Osteoblast (primary cell): ENCODE measurements at places on chromosomes 4 and X. TPM values are rescaled to one million over a fixed set of nuclear protein-coding genes. Genes with fewer than 3 reads are reported as not detected.

DNA sequence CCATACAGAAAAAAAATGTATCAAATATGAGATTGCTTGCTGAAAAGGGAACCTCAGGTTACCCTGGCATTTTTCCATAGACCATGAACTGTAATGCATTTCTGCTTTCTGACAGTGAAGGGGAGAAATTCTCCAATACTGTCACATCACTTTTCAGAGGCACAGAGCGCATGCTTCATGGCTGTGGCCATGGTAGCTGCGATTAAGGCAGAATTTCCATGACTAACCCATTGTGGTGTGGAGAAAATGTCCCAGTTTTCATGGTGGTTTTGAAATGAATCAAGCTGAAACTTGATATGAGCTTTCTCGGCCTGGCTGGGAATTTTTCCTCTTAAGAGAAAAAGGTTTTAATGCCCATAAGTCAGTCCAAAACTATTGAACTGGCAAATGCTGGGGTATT, 39.5 kb upstream of the MAP3K15 start:
- peak; percentile 50 for DNase-seq
- H3K27me3 ChIP-seq = no peaks in the 10 kb centered on the region
- H3K27ac ChIP-seq = peak overlapping the region; percentile 66
- H3K4me3 ChIP-seq = no peak overlapping the region

- H3K27me3 ChIP-seq = no peaks in the 10 kb centered on the region
- H3K4me3 ChIP-seq = no peak overlapping the region
- H3K36me3 ChIP-seq = no peaks in the 10 kb centered on the region
- H3K4me1 ChIP-seq = no peaks in the 10 kb centered on the region
- H3K27ac ChIP-seq = no peak overlapping the region
These were observed 994.2 kb downstream of the ADGRL3 start for GRCh38 chr4:62194342-62194741.

Gene CXorf51B
- total RNA-seq = not detected in 2 replicates

Gene TLR1
- total RNA-seq = 2.4 and 3.3 TPM in 2 replicates

DNA sequence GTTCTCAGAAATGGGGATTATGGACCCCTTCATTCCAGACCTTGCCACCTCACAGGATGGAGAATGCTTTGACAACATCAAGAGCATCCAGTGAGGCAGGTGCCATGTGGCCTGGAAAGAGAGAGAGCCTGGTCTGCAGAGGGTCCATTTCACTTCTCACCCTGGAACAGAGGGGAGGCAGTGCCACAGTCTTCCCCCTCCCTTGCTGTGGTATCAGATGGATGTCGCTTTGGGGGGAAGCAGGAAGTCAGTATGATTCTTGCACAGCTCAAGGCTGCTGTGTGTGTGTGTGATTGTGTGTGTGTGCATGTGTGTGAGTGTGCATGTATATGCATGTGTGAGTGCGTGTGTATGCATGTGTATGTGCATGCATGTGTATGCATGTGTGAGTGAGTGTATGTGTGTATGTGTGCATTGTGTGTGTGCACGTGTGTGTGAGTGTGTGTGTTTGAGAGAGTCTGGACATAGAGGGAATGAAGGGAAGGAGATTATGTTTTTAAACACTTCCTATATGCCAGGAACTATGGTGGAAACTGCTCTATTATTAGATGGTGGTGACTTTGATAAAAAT, 328.6 kb upstream of the CLNK start:
- no peaks in the 10 kb centered on the region for H3K4me1 ChIP-seq
- no peaks in the 10 kb centered on the region for H3K27me3 ChIP-seq
- DNase-seq = no peak
- H3K36me3 ChIP-seq = no peaks in the 10 kb centered on the region

DNA sequence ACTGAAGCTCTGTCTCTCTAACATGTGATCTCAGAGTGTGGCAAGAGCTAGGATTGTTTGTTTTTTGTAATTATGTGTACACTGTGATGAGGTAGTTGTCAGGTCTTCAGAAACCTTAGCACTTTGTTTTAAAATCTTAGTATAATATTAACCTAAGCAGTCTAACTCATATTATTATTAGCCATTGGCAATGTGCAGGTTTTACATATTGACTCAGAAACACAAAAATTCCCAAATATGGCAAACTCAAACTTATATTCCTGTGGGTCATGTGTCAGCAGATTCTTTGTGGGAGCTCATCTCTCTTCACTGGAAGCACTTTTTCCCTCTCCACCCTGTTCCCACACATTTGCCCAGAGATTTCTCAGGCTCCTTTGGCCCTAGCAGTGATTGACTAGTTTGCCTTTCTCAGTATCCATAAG, 8.2 kb upstream of the PWWP3B start:
- H3K36me3 ChIP-seq = no peaks in the 10 kb centered on the region
- no peak overlapping the region for H3K4me3 ChIP-seq
- no peaks in the 10 kb centered on the region for H3K27me3 ChIP-seq

Gene RIBC1
- 0.29 and 0.72 TPM in 2 replicates for total RNA-seq

DNA sequence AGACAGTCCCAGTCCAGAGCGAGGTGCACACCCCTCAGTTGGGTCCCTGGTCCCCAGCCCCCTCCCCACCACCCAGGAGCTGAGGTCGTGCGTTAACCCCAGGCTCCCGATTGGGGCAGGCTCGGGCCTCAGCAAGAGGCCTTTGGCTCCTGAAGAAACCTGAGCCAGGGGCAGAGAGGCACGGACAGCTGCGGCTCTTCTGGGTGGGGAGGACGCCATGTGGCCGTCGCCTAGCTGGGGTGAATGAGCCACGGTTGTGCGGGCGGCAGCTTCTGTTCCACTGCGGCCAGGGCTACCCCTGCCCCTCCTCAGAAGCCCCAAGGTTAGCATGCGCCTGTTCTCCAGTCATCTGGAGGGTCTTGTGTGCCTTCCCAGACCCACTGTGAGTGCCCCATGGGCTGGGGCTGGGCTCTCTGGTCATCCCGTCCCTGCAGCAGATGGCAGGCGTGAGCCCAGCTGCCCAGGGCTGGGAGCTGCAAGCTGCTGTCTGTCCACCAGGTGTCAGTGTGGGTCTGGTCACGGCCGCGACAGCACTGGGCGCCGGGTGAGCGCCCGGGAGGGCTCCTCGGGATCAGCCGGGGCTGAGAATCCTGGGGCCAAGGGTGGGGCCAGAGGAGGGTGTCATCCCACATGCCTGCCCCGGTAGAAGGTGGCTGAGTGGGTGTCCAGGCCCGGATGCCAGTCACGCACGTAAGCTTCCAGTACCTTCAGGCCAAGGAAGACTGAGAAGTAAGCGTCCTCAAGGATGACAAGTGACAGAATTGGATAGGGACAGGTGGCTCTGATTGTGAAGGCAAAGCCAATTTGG, 21.9 kb downstream of the ATP2B3 start:
- no peak overlapping the region for H3K4me3 ChIP-seq
- H3K4me1 ChIP-seq = no peaks in the 10 kb centered on the region
- H3K27me3 ChIP-seq = no peaks in the 10 kb centered on the region
- DNase-seq = peak; percentile 97
- no peaks in the 10 kb centered on the region for H3K36me3 ChIP-seq

- DNase-seq = no peak
- H3K4me1 ChIP-seq = no peaks in the 10 kb centered on the region
- H3K4me3 ChIP-seq = no peak overlapping the region
- no peaks in the 10 kb centered on the region for H3K36me3 ChIP-seq
- H3K27ac ChIP-seq = no peak overlapping the region
These were observed 58.7 kb upstream of the SPANXC start for GRCh38 chrX:141301017-141301416.

Gene PPARGC1A
- total RNA-seq = 2.1 and 2.5 TPM in 2 replicates

Gene SH3RF1
- total RNA-seq = 33.0 and 37.6 TPM in 2 replicates

DNA sequence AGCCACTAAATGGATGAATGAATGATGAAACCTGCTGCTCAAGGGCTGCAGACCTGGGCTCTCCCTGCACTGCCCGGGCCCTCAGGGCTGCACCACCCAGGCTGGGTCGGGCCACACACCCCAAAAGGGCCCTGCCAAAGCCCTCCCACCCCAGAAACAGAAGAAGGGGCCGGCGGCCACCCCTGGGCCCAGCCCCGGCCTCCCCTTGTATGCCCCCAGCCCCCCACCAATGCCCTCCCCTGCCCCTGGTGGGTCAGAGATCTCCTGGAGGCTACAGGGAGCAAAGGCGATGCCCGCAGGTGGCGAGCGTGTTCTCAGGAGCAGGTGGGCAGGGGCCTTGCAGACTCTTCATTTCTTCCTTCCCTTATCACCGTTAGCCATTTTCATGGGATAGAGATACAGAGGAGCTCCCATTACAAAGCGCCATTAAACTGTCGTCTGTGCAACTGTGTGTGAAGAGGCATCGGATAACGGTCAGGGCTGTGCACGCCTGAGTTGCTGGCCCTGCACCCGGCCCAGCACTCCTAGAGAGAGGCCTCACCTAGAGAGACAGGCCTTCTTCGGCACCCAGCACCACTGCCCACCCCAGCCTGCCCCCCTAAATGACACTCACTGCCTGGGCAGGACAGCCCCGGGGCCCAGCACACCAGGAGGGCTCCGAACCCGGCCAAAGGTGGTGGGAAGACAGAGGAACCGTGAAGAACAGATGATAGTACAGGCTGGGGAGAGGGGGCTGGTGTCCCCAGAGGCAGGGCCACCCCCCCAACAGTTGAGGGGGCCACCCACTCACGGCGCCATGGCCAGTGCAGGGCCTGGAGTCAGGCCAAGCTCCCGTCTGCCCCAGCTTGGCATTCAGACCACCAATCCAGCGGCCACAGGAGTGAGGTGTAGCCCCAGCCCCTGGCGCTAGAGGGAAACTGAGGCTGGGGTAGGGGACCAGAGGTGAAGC, 133.7 kb downstream of the FAM53A start:
- no peak for DNase-seq
- no peak overlapping the region for H3K4me3 ChIP-seq
- H3K27ac ChIP-seq = no peak overlapping the region
- peaks cover 4% of the 10 kb centered on the region for H3K4me1 ChIP-seq
- H3K27me3 ChIP-seq = peaks cover 14% of the 10 kb centered on the region
- no peaks in the 10 kb centered on the region for H3K36me3 ChIP-seq

DNA sequence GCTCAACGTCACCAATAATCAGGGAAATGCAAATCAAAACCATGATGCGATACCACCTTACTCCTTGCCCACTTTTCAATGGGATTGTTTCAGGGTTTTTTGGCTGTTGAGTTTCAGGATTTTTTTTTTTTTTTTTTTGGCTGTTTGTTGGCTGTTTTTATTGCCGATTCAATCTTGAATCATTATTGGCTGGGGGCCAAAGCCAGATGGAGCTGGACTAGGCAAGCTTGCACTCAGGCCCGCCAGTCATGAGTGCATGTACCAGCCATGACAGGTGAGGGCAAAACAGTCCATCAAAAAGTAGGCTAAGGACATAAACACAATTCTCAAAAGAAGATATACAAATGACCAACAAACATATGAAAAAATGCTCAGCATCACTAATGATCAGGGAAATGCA, 13.3 kb downstream of the YIPF7 start:
- no peak overlapping the region for H3K4me3 ChIP-seq
- H3K4me1 ChIP-seq = no peaks in the 10 kb centered on the region
- no peak overlapping the region for H3K27ac ChIP-seq

DNA sequence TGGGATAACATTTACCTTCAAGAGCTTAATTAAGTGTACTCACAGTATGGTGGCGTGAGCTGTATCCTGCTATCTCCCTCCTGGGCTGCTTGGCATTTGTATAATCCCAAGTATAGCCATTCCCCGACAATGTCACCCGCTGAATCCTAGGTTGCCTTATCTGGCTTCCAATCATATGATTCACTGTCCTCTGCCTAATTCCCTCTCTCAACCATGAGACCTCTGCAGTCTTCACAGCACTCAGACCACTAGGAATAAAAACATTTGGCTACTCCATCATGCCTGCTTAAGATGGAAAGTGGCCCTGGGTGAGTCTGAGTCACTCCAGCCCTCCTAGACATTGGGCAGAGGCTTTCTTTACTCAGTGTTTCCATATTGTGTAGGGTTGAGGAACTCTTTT, 28.9 kb upstream of the WDFY3 start:
- no peak for DNase-seq
- peaks cover 3% of the 10 kb centered on the region for H3K4me1 ChIP-seq
- H3K36me3 ChIP-seq = no peaks in the 10 kb centered on the region
- H3K27me3 ChIP-seq = no peaks in the 10 kb centered on the region

DNA sequence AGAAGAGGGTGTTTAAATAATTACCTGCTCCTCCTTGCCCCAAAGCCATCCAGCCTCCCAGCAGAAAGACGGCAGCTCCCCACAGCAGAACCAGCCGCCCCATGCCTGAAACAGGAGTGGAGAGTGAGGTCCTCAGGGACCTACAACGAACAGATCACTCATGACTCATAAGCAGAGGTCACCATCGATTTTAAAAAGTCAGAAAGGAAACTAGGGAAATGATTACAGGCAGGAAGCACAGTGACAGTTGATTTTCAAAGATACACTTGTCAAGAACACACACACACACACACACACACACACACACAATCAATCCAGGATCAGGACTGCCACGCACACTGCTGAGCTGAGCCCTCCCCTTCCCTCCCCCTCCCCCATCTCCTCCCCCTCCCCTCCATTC, at the start of gene CRLF2:
Gene CRLF2 (minus strand): TSS at position 118 of the 400 bp plus-strand sequence. CDS start 15 bp downstream, at position 103.
- H3K36me3 ChIP-seq = no peaks in the 10 kb centered on the region
- no peak within 1 kb of the TSS for H3K4me3 ChIP-seq
- H3K27ac ChIP-seq = no peak within 1 kb of the TSS
- no peaks in the 10 kb centered on the region for H3K27me3 ChIP-seq
- peaks cover 4% of the 10 kb centered on the region for H3K4me1 ChIP-seq

GRCh38 chrX:20965270-20966044, 408.8 kb upstream of the CNKSR2 start:
- H3K27me3 ChIP-seq = no peaks in the 10 kb centered on the region
- no peak for DNase-seq
- H3K27ac ChIP-seq = no peak overlapping the region
- H3K36me3 ChIP-seq = no peaks in the 10 kb centered on the region
- H3K4me1 ChIP-seq = peaks cover 3% of the 10 kb centered on the region

DNA sequence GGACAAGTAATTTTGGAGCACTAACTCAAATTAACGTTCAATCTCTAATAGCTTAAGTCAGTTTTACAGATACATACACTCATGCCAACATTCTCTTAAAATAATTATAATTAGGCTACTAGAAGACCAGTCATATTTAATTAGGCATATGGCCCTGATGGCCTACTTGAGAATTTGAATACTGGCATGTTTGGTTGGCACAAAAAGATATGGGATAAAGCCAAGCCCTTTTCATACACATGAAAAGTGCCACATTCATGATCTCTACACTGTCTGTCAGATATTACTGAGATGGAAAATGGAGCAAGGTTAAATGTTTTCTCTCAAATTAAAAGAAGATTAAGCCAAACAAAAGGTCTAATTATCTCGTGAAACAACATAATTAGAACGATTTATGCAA, 1091.0 kb downstream of the C4orf33 start:
- H3K27me3 ChIP-seq = no peaks in the 10 kb centered on the region
- H3K27ac ChIP-seq = no peak overlapping the region
- no peaks in the 10 kb centered on the region for H3K36me3 ChIP-seq
- DNase-seq = no peak
- no peak overlapping the region for H3K4me3 ChIP-seq

- H3K4me1 ChIP-seq = no peaks in the 10 kb centered on the region
- no peaks in the 10 kb centered on the region for H3K36me3 ChIP-seq
- no peaks in the 10 kb centered on the region for H3K27me3 ChIP-seq
- no peak for DNase-seq
- H3K4me3 ChIP-seq = no peak overlapping the region
These were observed 15.6 kb downstream of the ENOX2 start for GRCh38 chrX:130887376-130887775.

DNA sequence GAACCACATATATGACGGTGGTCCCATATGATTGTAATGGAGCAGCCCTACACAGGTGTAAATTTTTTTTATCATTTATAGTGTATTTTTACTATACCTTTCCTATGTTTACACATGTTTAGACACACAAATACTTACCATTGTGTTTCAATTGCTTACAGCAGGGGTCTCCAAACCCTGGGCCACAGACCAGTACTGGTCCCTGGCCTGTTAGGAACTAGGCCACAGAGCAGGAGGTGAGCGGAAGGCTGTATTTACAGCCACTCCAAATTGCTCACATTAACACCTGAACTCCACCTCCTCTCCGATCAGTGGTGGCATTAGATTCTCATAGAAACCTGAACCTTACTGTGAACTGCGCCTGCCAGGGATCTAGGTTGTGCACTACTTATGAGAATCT, 201.8 kb upstream of the NDST4 start:
- no peaks in the 10 kb centered on the region for H3K36me3 ChIP-seq
- no peak overlapping the region for H3K27ac ChIP-seq
- H3K27me3 ChIP-seq = no peaks in the 10 kb centered on the region
- no peak for DNase-seq
